ENCODE measurements at places on chromosomes 3 and 15.

GRCh38 chr3:52714335-52715302 lies 8.7 kb downstream of the SPCS1 start:
- H3K4me3 ChIP-seq: no peak overlapping the region
- H3K27ac ChIP-seq: no peak overlapping the region
- DNase-seq: peak; percentile 65
- peaks cover 5% of the 10 kb centered on the region for H3K4me1 ChIP-seq
- peaks cover 49% of the 10 kb centered on the region for H3K36me3 ChIP-seq
- H3K27me3 ChIP-seq: no peaks in the 10 kb centered on the region

- H3K36me3 ChIP-seq: peaks cover 9% of the 10 kb centered on the region
- no peak overlapping the region for H3K27ac ChIP-seq
- no peak overlapping the region for H3K4me3 ChIP-seq
- DNase-seq: no peak
Measured at GRCh38 chr3:55579496-55579895, 92.4 kb upstream of the WNT5A start.

GRCh38 chr15:38463893-38464292 lies 10.0 kb downstream of the FAM98B start:
- H3K4me1 ChIP-seq: no peaks in the 10 kb centered on the region
- H3K27ac ChIP-seq: no peak overlapping the region
- no peak for DNase-seq

GRCh38 chr15:80615783-80616391 lies 79.2 kb upstream of the ABHD17C start:
- H3K27ac ChIP-seq: no peak overlapping the region
- no peak overlapping the region for H3K4me3 ChIP-seq
- DNase-seq: no peak
- H3K36me3 ChIP-seq: no peaks in the 10 kb centered on the region
- peaks cover 16% of the 10 kb centered on the region for H3K27me3 ChIP-seq

GRCh38 chr15:75235051-75235673 lies 23.0 kb upstream of the GOLGA6C start:
- H3K36me3 ChIP-seq: no peaks in the 10 kb centered on the region
- no peak overlapping the region for H3K4me3 ChIP-seq
- DNase-seq: no peak
- peaks cover 19% of the 10 kb centered on the region for H3K27me3 ChIP-seq
- H3K27ac ChIP-seq: no peak overlapping the region
- H3K4me1 ChIP-seq: peaks cover 6% of the 10 kb centered on the region

DNA sequence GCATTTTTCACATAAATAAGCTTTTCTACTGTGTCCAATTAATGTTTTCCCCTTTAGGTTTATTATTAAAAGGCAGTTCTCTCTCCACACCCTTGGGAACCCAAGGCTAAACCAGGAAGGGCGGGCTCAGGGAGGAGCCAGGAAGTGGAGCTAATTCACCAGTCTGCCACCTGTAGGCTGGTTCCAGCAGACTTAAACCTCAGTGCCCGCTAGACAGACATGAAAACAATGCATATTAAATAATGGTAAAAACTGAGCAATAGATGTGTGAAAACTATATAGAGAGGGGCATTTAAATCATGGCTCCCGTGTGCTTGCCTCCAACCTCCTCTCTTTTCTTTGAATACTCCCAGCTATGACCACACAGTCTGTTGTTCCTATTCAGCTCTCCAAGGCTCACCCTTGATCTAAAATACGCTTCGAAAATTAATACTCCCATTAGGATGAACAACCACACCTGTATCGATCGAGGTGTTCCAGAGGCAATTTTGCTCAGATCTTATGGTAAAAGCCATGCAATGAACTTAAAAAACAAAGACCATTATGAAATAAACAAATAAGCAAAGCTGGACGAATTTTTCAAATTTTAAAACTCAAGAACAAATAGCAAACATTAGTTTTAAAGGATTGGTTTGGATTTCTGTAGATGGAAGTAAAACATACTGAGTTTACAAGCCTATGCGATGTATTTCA lies 253.3 kb downstream of the TJP1 start:
- peaks cover 18% of the 10 kb centered on the region for H3K4me1 ChIP-seq
- no peak overlapping the region for H3K27ac ChIP-seq
- peak overlapping the region; percentile 82 for H3K4me3 ChIP-seq
- DNase-seq: peak; percentile 27

DNA sequence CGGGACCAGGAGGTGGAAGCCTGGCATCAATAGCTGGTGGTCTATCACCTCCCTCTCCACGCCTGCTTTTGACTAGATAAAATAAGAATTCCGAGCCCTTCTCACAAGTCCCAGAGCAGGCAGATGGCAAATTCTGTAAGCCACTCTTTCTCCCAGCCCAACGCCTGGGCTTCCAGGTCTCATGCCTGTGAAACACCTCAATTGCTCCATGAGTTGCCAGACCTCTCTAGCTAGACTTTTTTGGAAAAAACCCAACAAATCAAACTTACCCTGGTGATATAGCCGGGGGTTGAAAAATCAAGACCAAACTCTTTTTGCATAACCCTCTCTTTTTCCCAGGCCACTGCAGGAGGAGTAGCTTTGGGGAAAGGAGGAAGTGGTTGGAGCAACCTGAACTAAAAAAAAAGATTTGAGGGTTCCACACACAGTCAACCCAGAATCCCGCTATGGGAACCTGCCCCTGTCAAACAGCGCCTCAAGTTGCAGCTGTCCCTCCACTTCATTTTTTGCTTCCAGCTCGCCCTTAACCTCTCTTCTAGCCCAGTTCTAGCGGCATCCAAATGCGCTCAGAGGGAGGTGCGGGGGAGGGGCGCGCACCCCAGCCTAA lies 7.0 kb downstream of the BHLHE40 start:
- H3K4me3 ChIP-seq: peak overlapping the region; percentile 72
- H3K4me1 ChIP-seq: peaks cover 72% of the 10 kb centered on the region
- DNase-seq: no peak
- peaks cover 19% of the 10 kb centered on the region for H3K36me3 ChIP-seq
- peak overlapping the region; percentile 56 for H3K27ac ChIP-seq

DNA sequence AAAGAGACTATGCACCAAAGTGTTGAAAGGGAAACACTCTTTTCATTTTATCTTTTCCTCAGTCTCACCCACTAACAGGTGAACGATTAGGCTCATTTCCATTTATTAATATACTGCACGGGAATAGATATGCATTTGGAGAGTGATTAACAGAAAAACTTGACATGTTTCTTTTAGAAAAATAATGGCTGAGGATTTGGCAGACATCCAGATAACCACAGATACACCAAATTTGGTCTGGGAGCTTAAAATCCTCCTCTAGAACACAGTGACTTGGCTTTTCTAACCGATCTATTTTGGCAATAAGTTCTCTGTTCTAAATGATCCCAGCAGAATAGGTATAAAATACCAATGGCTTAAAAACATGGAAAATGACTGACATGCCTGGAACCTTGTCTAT lies 459.3 kb upstream of the SGO1 start:
- no peak overlapping the region for H3K4me3 ChIP-seq
- no peak for DNase-seq
- no peaks in the 10 kb centered on the region for H3K27me3 ChIP-seq
- peaks cover 6% of the 10 kb centered on the region for H3K4me1 ChIP-seq

- H3K27ac ChIP-seq: no peak overlapping the region
- peaks cover 8% of the 10 kb centered on the region for H3K27me3 ChIP-seq
- H3K4me3 ChIP-seq: no peak overlapping the region
Measured at GRCh38 chr15:86355801-86356200, 276.1 kb downstream of the AGBL1 start.

DNA sequence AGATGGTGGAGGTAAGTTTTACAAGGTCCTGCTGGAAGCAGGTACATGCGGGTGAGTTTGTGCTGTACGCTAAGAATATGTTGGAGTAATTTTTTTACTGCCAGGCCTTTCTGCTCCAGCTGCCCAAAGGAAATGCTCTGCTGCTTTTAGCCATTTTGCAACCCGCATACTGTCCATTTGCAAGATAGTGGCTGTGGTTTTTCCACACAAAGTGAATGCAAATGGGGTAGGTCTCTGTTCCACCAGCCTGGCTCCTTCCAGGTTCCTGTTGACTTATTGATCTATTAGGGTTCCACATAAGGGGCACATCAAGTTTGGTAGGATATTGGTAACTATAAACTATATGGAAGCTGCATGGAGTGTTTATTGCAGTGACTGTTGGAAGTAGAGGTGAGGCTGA lies 227.1 kb downstream of the SI start:
- no peaks in the 10 kb centered on the region for H3K36me3 ChIP-seq
- no peaks in the 10 kb centered on the region for H3K4me1 ChIP-seq
- no peak overlapping the region for H3K4me3 ChIP-seq
- no peaks in the 10 kb centered on the region for H3K27me3 ChIP-seq

GRCh38 chr3:133938770-133939462 lies 43.2 kb upstream of the RAB6B start:
- no peak overlapping the region for H3K4me3 ChIP-seq
- no peak overlapping the region for H3K27ac ChIP-seq
- no peak for DNase-seq
- peaks cover 7% of the 10 kb centered on the region for H3K27me3 ChIP-seq
- H3K4me1 ChIP-seq: peaks cover 57% of the 10 kb centered on the region
- peaks cover 6% of the 10 kb centered on the region for H3K36me3 ChIP-seq

DNA sequence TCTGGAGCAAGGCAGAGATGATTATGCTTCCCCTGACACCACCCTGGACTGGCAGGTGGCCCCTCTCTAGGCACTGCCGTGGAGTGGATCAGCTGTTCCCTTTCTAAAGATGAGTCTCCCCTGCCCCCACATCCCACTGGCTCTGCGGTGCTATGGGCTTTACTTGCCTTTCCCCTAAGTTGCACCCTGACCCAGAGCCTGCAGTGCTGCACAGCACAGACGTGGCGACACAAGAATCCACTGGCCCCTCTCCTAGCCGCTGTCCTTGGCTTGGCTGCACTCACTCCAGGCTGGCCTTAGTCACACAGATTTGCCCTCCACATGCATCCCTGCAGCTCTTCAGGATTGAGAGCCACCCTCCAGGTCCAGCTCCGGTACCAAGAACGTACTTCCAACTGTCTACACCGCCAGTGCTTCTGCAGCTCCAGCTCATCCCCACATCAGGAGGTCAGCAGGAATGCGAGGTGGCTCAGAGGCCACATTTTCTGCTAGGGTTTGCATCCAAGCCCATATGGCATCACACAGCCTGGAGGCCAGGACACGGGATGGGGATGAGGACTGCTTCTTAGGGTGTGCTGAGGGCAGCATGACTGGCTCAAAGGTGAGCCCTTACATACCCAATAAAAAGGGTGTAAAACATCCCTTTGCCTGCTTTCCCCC lies 82.4 kb upstream of the RASGRF1 start:
- DNase-seq: no peak
- H3K4me1 ChIP-seq: peaks cover 32% of the 10 kb centered on the region
- no peak overlapping the region for H3K4me3 ChIP-seq

GRCh38 chr3:140571836-140572235 lies 106.0 kb upstream of the TRIM42 start:
- no peak for DNase-seq
- H3K4me3 ChIP-seq: no peak overlapping the region
- no peak overlapping the region for H3K27ac ChIP-seq
- peaks cover 7% of the 10 kb centered on the region for H3K27me3 ChIP-seq
- H3K4me1 ChIP-seq: peaks cover 20% of the 10 kb centered on the region

- H3K27ac ChIP-seq: no peak overlapping the region
- H3K27me3 ChIP-seq: no peaks in the 10 kb centered on the region
- DNase-seq: peak; percentile 1
- peaks cover 9% of the 10 kb centered on the region for H3K4me1 ChIP-seq
- no peaks in the 10 kb centered on the region for H3K36me3 ChIP-seq
- H3K4me3 ChIP-seq: no peak overlapping the region
Measured at GRCh38 chr3:95474338-95474737, 1340.1 kb upstream of the EPHA6 start.

GRCh38 chr3:3288255-3288654 lies 108.8 kb upstream of the CRBN start:
- H3K27ac ChIP-seq: peak overlapping the region; percentile 27
- H3K27me3 ChIP-seq: no peaks in the 10 kb centered on the region
- H3K4me3 ChIP-seq: no peak overlapping the region
- peaks cover 25% of the 10 kb centered on the region for H3K36me3 ChIP-seq
- peaks cover 21% of the 10 kb centered on the region for H3K4me1 ChIP-seq

DNA sequence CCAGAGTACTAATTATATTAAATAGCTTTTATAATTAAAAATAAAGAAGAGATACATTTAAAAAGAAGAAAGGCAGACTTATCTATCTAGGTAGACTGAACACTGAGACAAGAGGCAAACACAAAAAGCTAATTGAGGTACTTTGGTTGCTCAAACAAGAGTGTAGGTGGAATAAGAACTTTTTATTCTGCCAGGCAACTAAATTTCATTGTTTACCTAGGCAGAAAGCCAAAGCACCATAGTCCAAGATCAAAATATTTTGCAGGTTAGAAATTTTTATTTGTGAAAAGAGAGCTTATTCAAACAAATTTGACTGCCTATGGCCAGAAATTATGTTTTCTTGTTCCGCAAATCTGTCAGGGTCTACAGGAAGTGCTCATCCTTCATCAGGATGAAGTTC lies 499.6 kb upstream of the GBE1 start:
- no peak for DNase-seq
- no peaks in the 10 kb centered on the region for H3K36me3 ChIP-seq
- no peaks in the 10 kb centered on the region for H3K4me1 ChIP-seq
- H3K27ac ChIP-seq: no peak overlapping the region

- H3K4me1 ChIP-seq: peaks cover 29% of the 10 kb centered on the region
- no peaks in the 10 kb centered on the region for H3K36me3 ChIP-seq
- H3K27ac ChIP-seq: no peak overlapping the region
- no peaks in the 10 kb centered on the region for H3K27me3 ChIP-seq
Measured at GRCh38 chr15:48566668-48567067, 78.8 kb downstream of the FBN1 start.

- DNase-seq: peak; percentile 89
- H3K27me3 ChIP-seq: peaks cover 27% of the 10 kb centered on the region
- no peaks in the 10 kb centered on the region for H3K36me3 ChIP-seq
Measured at GRCh38 chr15:73851689-73852088, 21.7 kb upstream of the TBC1D21 start.

GRCh38 chr3:31714495-31715280 lies 182.0 kb downstream of the STT3B start:
- peaks cover 3% of the 10 kb centered on the region for H3K27me3 ChIP-seq
- H3K27ac ChIP-seq: peak overlapping the region; percentile 63
- peaks cover 26% of the 10 kb centered on the region for H3K36me3 ChIP-seq
- H3K4me1 ChIP-seq: peaks cover 21% of the 10 kb centered on the region

DNA sequence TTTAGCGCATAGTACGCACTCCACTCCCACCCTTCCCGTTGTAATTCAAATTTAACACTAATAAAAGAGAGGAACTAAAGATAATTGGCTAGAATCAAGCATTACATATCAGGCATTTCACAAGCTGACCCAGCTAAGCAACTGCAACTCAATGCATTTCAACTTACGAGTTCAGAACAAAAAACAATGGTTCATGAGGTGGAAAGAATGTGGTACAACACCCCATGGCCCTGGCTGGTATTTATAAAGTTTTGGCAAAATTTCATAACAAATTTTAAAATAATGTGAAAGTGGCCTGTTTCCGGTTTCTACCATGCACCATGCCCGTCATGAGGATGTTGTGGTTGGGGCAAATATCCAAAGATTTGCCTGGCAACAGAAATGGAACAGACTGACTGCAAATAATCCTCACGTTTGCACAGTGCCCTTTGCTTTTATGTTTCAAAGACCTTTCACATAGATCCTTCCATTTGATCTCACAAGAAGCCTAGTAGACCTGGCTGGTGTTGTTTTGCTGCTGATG lies 455.3 kb upstream of the NR2F2 start:
- H3K4me3 ChIP-seq: no peak overlapping the region
- peaks cover 3% of the 10 kb centered on the region for H3K27me3 ChIP-seq
- no peak overlapping the region for H3K27ac ChIP-seq
- peaks cover 8% of the 10 kb centered on the region for H3K36me3 ChIP-seq

- no peak overlapping the region for H3K4me3 ChIP-seq
- H3K27me3 ChIP-seq: peaks cover 6% of the 10 kb centered on the region
- no peak overlapping the region for H3K27ac ChIP-seq
Measured at GRCh38 chr3:73121669-73122331, 60.3 kb downstream of the EBLN2 start.

Data from nephron progenitor cell (in vitro differentiated cells).